Activated CD4-positive, alpha-beta T cell treated with anti-CD3 and anti-CD28 coated beads, Interleukin-2, amount 50 U/mL, for 24 hours (primary cell): ENCODE measurements at places on chromosomes 7 and 10.

DNA sequence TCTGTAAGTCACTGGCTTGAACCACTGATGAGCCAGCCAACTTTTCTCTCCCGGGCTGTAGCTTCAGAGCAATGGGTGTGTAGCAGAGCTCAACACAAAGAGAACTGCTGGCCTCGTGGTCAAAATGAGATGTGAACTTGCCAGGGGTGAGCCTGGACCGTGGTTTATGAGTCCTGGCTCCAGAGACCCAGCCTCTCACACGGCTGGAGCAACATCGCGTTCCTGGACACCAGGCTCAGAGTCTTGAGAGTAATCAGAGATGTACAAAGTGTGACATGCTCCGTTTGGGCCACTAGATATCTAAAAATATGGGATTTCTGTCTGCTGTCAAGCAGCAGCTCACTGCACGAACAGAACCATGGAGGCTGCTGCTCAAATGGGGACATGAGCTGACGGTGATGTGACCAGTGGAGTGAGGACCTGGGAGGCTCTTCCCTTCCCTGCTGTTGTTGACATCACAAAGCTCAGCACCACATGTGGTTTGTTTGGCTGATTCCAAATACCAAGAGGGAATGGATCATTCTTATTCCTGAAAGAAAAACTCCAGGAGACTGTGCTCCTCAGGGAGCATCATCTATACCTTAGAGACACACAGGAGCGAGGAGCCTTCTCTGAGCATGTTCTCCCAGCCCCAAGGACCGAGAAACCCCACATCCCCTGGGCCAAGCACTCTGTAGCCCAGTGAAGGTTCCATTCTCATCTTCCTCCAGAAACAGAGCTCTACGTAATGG is 9.2 kb upstream of the SVIL start:
- no peak for DNase-seq

- no peak for DNase-seq
Observed at GRCh38 chr7:103121641-103122040, 27.3 kb downstream of the NAPEPLD start.

GRCh38 chr7:37765872-37766525 is 82.4 kb upstream of the NME8 start:
- DNase-seq: no peak

- DNase-seq: no peak
Observed at GRCh38 chr7:157627646-157628045, 290.8 kb downstream of the DNAJB6 start.

DNA sequence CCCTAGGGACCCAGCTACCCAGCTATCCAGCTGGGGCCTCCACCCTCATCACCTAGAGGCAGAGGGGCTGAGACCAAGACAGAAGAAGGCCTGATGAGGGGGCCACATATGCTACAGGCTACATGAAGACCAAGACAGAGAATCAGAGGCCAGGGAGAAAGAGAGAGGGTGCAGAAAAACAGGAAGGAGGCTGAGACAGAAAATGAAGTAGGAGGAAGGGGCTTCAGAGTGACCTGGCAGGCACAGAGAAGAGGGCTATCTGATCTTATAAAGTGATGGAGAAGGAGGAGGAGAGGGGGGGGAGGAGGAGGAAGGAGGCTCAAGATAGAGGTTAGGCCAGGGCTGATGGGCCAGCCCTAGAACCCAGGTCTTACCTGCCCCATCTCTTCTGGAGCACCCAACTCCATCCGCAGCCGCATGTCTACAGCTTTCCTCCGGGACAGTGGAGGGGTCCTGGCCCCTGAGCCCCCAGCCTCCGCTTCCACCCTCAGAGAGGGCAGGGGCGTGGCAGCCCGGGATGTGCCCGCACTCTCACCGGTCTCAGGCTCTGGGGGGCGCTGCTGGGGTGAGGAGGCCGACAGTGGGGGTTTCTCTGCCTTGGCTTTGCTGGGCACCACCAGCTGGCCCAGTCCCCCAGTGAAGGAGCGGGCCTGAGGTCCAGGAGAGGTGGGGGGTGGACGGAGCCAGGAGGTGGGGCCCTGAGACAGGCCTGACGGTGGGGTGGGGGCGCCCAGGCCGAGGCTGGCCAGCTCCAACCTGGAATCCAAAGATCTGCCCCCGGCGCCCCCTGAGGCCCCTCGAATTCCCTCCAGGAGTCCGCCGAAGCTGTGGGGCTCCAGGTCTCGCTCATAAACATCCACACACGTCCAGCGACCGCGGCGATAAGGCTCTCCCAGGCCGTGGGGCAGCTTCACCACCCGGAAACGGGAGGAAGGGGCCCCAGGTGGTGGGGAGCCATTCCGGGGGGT is 1.8 kb downstream of the TSC22D4 start:
- no peak for DNase-seq

GRCh38 chr7:135510592-135511183 is 786 bp upstream of the CNOT4 start:
- no peak for DNase-seq

DNA sequence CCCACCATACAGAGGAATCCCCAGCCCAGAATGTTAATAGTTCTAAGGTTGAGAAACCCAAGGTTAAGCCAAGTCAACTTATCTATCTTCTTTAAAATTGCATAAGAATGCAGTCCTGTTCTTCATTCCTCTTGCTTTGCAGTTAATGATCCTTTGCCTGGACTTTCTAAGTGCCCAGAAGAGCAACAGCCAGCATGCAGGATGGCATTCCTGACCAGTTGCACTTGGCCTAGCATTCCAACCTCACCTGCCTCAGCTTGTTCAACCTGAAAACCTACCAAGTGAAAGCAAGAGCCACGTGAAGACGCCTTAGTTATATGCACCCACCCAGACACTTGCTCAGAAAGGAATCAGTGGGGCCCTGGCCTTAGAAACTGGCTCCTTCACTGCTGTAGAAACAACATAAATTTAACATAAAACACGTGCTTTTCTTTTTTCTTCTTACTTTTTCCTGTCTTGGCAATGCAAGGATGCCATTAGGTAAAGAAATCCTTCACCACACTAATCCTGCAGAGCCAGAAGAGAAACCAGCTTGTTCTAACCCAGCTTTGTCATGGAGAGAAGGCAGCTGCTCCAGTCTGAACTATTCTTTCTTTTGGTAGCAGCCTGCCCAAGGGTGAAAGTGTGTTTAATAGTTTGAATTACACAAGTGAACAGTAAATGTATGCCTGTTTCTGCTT is 25.0 kb downstream of the EGFR start:
- no peak for DNase-seq

- no peak for DNase-seq
Observed at GRCh38 chr7:101680406-101681145, 51.5 kb upstream of the MYL10 start.

GRCh38 chr7:40536421-40536820 is 401.6 kb downstream of the SUGCT start:
- DNase-seq: no peak

- DNase-seq: no peak
Observed at GRCh38 chr7:70587739-70588138, 544.2 kb upstream of the GALNT17 start.

DNA sequence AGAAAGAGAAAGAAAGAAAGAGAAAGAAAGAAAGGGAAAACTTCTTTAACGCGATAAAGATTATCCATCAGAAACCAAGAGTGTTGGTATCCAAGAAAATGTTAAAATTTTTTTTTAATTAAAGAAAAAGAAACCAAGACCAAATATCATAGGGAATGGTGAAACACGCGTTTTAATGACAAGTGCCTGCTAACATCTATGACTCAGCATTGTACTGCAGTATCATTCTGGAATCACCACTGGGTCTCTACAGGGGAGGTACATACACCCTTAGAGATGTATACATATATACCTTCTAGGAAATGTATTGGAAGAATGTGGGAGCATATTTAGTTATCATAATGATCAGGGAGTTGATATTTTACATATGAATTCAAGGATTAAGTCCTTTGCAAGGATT is 32.1 kb upstream of the PIK3AP1 start:
- no peak for DNase-seq

- no peak for DNase-seq
Observed at GRCh38 chr10:58512491-58513187, at the start of gene BICC1. Gene BICC1, plus strand, starts transcription at chr10:58512872. Its CDS starts 272 bp downstream, at chr10:58513144.

GRCh38 chr10:114233482-114233881 is 5.6 kb upstream of the VWA2 start:
- DNase-seq: no peak

DNA sequence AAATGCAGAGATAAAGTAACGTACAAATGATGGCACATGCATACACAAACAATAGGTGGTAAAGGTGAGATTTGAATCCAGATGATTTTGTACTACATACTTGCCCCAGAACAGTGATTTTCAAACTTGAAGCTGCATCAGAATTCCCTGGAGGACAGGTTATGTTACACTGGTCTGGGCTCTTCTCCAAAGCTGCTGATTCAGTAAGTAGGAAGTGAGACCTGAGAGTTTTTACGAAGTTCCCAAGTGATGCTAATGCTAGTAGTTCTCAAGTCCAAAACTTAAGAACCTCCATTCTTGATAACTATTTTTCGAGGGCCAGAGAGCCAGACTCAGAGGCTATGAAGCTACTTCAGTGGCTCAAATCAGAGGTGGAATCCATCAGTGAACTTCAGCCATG is 159.0 kb upstream of the POM121L12 start:
- no peak for DNase-seq

- no peak for DNase-seq
Observed at GRCh38 chr7:108384716-108385483, 71.3 kb downstream of the NRCAM start.

DNA sequence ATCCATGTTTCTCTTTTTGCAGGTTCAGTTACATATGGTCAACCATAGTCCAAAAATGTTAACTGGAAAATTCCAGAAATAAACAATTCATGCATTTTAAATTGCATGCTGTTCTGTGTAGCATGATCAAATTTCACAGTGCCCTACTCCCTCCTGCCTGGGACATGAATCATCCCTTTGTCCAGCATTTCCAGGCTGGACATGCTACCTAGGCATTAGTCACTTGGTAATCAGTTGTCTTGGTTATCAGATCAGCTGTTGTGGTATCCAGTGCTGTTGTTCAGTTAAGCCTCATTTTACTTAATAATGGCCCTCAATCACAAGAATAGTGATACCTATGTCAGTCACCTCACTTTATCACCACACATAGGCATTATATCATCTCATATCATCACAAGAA is 7.3 kb upstream of the PNLIP start:
- no peak for DNase-seq

DNA sequence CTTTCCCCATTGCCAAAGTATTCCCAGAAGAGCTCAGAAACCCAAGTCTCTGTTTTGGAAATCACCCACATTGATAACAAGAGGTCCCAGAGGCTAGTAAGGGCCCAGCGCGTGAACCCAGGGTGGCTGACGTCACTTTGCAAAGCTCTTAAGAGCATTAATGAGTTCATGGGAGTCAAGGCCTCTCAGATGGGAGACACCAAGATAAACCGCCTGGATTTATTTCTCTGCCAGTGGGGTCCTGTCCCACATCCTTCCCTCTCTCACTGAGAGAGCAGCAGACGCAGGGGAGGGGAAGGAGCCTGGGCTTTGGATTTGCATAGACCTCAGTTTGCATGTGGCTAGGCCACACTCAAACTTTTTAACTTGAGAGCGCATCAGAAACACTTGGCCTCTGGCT is 184.8 kb upstream of the PDE1C start:
- DNase-seq: no peak

- DNase-seq: no peak
Observed at GRCh38 chr10:61786728-61787127, 114.8 kb upstream of the ARID5B start.

DNA sequence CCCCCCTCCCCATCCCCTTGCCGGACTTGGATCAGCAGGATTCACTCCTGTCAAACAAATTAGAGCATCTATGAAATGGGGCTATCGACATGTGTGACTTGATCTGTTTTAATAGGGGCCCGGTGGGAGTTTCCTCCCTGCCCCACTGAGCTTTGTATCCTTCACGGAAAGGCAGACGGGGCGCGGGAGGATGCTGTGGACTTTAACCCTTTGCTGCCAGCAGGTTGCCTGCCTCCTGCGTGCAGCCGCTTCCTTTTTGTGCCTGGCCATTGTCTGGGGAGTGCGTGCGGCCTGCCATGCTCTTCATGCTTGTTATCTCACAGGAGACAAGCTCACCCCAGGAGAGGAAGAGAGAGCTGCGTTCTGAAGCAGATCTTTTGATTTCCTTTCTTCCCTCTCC is 512.8 kb upstream of the GALNT17 start:
- no peak for DNase-seq

- DNase-seq: no peak
Observed at GRCh38 chr7:46852795-46853194, 729.1 kb downstream of the TNS3 start.

- DNase-seq: no peak
Observed at GRCh38 chr7:17158261-17158660, 140.2 kb upstream of the AHR start.

GRCh38 chr10:96371356-96371755 is 12.6 kb upstream of the OPALIN start:
- no peak for DNase-seq

- DNase-seq: no peak
Observed at GRCh38 chr7:112537822-112538387, 57.1 kb downstream of the LSMEM1 start.

GRCh38 chr10:83222300-83222699 is 917.0 kb upstream of the GHITM start:
- DNase-seq: no peak

GRCh38 chr10:30456266-30456665 is 22.3 kb downstream of the MAP3K8 start:
- DNase-seq: no peak

- no peak for DNase-seq
Observed at GRCh38 chr7:91089382-91089963, 174.8 kb upstream of the FZD1 start.

- no peak for DNase-seq
Observed at GRCh38 chr7:96167424-96167823, 154.5 kb downstream of the SLC25A13 start.

DNA sequence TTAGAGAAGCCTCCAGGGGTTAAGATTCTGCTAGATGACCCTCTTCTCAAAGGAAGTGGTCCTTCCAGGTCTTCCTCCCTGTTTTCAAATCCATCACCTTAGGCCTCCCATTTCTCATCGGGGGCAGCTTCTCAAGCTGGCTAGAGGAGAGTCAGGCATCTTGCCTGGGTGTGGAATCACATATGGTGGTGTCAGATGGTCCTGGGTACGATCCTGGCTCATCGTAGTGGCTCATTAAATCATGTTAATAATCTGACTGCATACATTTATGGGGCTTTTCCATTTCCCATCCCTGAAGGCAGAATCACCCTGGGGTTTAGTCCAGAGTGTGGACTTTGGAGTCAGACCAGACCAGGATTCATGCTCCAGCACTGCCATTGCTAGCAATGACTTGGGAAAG is 132.6 kb downstream of the RPS24 start:
- DNase-seq: no peak

DNA sequence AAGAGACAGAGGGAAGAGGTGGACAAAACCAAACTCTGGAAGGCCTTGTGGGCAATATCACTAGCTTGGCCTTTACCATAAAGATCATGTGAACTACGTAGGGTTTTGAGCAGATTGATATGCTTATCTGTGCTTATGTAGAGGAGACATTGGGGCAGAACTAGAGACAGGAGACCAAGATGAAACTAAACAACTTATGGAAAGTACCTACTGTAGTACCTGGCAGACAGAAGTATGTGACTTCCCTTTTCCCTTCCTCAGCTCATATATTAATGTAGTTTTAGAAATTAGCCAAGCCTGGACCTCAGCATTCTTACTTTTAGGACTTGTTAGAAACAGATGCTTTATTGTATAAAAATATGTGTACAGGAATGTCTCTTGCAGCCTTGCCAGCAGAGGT is 14.0 kb upstream of the IL6 start:
- DNase-seq: no peak
